ENCODE measurements at places on chromosomes 12 and 14. TPM values are rescaled to one million over a fixed set of nuclear protein-coding genes. Genes with fewer than 3 reads are reported as not detected.

GRCh38 chr14:98926801-98927200 lies 345.2 kb downstream of the BCL11B start:
- DNase-seq, result peak; percentile 28

Gene DIO3
- total RNA-seq, result not detected

Gene GPHB5
- not detected for total RNA-seq

Gene PTCSC3
- total RNA-seq, result not detected

Gene LRP1-AS
- total RNA-seq, result not detected

DNA sequence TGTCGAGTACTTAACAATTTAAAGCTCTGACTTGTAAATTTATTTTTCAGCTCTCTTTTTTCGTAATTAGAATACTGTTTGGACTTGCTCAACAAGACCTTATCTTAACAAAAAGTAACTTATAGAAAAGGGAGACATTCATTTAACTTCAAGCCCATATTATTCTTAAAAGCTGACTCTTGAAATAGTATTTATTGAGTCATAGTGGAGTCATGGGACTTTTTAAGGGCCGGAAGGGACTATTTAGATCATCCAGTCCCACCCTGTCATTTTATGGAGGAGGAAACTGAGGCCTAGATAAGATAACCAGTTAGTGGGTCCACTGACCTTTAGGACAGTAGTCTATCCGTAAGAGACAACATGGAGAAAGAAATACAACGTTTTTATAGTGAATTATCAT lies 1.5 kb downstream of the RAP1B start:
- peak; percentile 79 for DNase-seq

Gene GRIN2B
- total RNA-seq, result under 0.01 TPM

GRCh38 chr12:91617818-91618217 lies 435.2 kb upstream of the DCN start:
- peak; percentile 42 for DNase-seq

Gene YARS2
- total RNA-seq, result 29.2 TPM

DNA sequence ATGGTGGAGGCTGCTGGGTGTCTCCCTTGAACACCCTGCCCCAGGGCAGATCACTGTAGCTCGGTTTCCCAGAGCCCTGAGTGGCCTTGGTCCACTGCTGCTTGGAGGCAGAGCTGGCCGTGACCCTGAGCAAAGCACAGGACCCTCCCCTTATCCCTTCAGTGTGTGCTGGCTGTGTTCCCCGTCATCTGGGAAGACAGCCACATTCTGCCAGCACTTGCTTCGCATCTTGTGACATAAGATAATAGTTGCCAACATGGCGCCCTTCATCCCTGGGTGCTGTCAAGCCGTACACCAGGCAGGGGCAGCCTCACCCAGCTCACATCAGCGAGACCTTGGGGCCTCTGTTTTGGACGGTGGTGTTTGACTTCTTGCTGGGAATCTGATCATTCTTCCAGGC lies 12.1 kb upstream of the ALDH2 start:
- DNase-seq, result no peak

DNA sequence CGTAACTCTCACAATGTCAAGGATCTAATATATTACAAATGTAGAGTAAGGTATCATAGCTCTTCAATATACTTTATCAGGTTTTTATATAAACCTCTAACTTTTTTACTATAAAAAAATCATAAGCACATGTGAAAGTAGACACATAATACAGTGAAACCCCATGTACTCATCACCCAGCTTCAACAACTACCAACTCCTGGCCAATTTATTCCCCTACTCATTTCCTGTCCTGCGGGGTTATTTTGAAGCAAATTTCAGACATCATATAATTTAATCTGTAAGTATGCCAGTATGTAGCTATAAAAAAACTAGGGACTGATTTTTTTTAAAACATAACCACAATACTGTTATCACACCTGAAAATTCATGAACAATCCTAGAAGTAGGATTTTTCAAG lies 47.7 kb downstream of the NOPCHAP1 start:
- DNase-seq, result no peak

Gene PLXNC1
- total RNA-seq, result under 0.01 TPM

- DNase-seq, result no peak
Observed at GRCh38 chr14:98651037-98651436, 621.0 kb downstream of the BCL11B start.

DNA sequence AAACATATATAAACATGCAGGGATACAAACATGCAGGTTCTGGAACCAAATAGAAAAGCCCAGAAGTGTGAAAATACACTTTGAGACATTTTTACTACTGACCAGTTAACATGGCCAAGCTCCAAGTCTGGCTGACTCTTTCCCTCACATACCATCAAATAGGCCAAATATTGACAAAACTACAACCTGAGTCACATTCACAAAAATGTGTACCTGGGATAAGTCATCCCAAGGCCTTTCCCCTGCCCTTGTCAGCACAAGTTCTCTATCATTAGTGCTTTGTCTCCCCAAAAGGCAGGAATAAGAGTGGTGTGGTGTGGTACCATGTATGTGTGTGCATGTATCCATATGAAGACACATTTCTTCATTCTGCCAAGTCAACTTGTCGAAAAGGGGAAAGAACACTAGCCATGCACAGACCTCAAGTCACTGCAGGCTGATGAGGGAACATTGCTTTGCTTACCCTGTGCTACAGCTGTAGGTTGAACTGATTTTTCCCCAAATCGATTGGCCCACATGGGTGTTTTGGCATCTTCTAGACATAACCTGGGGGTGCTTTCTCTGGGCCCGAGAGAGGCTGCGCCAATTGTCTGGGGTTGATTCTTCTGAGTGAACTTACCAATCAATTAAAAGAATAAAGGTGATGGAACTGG lies 14.9 kb downstream of the HOXC4 start:
- peak; percentile 48 for DNase-seq

- no peak for DNase-seq
Observed at GRCh38 chr14:100604709-100605108, 17.5 kb upstream of the BEGAIN start.

- no peak for DNase-seq
Observed at GRCh38 chr14:40757376-40757950, 849.2 kb upstream of the LRFN5 start.

GRCh38 chr12:89970722-89971121 lies 262.1 kb upstream of the ATP2B1 start:
- no peak for DNase-seq

GRCh38 chr14:101123618-101124510 lies 220.3 kb upstream of the RTL1 start:
- no peak for DNase-seq

DNA sequence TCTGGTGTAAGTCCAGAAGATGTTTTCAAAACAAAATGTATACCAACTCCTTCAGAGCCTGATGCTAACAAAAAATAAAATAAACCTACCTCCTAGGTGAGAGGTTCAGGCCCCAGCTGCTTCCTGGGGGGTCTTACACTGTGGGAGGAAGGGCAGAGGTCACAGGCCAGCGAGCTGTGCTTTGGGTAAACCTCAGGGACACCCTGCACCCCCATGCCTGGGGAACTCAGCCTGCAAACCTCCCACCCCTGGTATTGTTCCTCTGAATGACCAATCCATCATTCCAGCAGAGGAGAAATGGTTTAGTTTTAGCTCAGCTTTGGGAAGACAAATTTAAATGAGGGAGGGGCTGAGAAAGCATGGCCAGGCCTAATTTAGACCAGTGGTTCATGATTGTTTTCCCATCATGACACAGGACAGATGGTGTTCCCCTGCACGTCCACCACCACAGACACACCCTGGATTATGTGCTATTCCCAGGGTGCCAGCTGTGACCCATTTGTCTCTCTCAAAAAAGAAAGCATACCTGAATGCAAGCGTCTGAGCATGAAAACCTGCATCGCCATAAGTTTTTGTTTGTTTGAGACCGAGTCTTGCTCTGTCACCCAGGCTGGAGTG lies 14.5 kb upstream of the TFCP2 start:
- DNase-seq, result no peak

Gene SERPINA10
- not detected for total RNA-seq

Gene HSPB8
- total RNA-seq, result 2.4 TPM

GRCh38 chr14:91470216-91470615 lies 39.9 kb downstream of the PPP4R3A start:
- no peak for DNase-seq

GRCh38 chr14:78917462-78917861 lies 747.3 kb downstream of the NRXN3 start:
- no peak for DNase-seq

Gene RNASE13
- not detected for total RNA-seq

GRCh38 chr14:65164068-65164824 lies 61.9 kb upstream of the MAX start:
- DNase-seq, result peak; percentile 40

DNA sequence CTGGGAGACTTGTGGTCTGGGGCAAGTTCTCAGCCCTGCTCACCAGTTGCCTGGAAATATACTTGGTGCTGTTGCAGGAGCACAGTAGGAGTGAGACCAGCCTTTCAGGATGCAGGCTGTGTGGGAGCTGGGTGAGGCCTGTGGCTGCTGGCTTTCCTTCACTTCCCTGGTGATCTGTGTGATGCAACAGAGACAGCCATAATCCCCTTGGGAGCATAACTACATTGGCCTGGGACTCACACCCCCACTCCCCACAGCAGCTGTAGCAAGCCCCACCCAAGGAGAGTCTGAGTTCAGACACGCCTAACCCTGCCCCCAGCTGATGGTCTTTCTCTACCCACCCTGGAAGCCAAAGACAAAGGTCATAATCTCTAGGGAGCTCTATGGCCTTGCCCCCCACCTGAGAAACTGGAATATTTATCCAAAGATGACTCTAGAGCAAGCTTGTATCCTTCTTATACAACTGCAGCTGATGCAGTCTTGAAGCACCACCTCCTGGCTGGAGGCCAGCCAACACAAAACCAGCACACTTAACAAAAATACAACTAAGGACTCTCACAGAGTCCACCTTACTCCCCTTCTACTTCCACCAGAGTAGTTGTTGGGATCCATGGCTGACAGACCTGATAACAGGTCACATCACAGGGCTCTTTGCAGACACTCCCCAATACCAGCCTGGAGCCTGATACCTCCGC lies 190.4 kb upstream of the CPNE8 start:
- DNase-seq, result no peak

DNA sequence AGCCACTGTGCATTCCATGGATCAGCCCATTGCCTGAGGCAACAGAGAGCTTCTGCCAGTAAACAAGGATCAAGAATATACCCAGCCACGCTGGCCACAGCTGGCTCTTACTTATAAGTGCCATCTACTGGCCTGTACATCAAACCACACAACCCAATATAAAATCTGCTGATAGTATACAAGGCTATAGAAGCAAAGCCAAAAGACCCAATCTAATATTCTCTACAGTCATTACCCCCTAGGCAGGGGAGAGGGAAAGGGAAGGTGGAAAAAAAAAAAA lies 4.4 kb upstream of the FAM186B start:
- peak; percentile 28 for DNase-seq

Gene CLEC2B
- total RNA-seq, result 3.9 TPM

DNA sequence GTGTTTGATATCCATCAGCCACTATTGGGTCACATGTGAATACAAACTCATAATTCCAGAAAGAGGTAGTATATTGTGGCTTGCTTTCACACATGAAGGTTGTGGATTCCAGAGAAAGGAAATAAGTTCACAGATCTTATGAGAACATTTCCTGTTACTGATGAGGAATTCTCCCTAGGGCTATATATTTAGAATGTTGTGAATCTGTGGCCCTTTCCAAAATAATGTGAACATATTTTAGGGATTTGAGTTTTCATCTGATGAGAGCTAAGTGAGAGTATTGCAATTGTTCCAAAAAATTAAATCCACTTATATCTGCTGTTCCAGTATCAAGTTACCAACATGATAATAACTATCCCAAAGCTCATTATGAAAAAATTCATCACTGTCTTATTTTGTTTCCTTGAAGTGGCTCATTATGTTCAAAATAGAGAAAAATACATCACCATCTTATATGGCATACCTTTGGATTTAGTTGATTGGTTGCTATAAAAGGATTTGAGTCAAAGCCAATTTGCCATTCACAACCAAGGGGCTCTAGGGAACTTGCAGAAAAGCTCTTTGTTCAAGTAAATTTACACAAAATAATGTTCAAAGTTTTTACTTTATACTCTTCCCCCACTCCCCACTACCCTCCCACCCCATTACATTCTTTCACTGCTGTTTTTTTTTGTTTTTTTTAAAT lies 76.3 kb downstream of the MYRFL start:
- no peak for DNase-seq

Gene CD9
- total RNA-seq, result 492 TPM

Gene ATG101
- 153 TPM for total RNA-seq

Gene NTF3
- total RNA-seq, result not detected

Gene DAO
- not detected for total RNA-seq

Measured in bronchial epithelial cell (primary cell).